Small intestine (tissue), 16 donors: ENCODE measurements at places on chromosomes 2 and 18.
A peak's percentile ranks its signal among the peaks of the same experiment; 100 is the strongest.

DNA sequence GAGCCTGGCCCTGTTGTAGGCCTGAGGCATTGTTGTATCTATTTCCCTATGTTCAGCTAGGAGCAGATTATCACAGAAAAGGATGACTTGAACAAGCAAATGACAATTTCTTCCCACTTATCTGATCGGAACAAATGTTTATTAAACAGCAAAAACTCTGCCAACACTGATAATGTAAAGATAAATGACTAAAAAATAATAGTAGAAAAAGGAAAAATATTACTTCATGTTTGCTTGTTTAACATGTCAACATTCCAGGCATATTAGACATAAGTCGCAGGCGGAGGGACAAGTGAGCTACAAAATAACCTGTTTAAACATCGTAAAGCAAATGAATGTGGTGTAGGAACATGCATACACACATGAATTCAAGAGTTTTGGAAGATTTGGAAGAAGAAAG, 257.9 kb downstream of the TMX3 start:
- no peak for DNase-seq

- no peak for DNase-seq
These were observed 108.9 kb downstream of the CLIP4 start for GRCh38 chr2:29223851-29224692.

- no peak for DNase-seq
These were observed 83.2 kb upstream of the BOD1L2 start for GRCh38 chr18:57063601-57064103.

- DNase-seq: no peak
These were observed 68.5 kb downstream of the MYO5B start for GRCh38 chr18:50126471-50126870.

DNA sequence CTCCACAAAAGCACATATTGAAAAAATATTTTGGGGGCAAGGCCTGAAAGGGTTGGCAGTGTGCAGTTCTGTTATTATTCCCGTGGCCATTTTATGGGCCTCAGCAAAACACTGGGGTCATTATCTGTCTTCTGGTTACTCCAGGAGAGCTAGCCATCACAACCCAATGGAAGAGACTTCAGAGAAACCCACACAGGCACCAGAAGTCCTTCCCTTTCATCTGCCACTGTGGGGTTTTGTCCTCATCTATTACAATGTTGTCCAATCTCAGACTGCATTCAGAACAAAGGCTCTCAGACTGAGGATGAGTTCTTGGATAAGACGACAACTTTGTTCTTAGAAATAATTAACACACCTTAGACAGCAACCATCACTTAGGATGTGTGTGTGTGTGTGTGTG, 98.4 kb downstream of the PIEZO2 start:
- no peak for DNase-seq

DNA sequence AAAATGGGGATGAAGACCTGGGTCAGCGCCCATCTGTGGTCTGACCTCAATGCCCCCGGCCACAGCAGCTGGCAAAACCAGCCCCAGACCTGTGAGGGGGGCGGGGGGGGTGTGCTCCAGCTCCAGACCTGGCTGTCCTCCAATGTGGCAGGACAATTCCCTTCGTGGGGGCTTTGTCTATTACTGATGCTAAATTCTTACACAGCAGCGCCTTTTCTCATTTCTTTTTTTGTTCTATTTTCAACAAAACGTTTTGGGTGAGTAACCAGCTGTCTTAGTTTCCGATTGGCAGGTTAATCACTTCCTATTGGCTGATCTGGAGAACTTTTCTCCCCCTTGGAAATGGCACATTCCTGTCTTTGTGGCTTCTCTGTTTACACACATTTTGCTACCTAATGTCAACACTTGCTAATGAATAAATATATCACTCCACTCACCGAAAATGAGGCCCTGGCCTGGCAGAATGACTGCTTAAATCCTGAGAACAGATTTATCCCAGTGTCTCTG, 4.4 kb downstream of the SMAD7 start:
- no peak for DNase-seq

- DNase-seq: no peak
These were observed 107.4 kb upstream of the GLI2 start for GRCh38 chr2:120628248-120628647.

- DNase-seq: peak; percentile 91
These were observed 81.0 kb upstream of the PPM1B start for GRCh38 chr2:44087714-44088092.

GRCh38 chr2:186925514-186925913, 76.5 kb upstream of the ZSWIM2 start:
- DNase-seq: no peak

DNA sequence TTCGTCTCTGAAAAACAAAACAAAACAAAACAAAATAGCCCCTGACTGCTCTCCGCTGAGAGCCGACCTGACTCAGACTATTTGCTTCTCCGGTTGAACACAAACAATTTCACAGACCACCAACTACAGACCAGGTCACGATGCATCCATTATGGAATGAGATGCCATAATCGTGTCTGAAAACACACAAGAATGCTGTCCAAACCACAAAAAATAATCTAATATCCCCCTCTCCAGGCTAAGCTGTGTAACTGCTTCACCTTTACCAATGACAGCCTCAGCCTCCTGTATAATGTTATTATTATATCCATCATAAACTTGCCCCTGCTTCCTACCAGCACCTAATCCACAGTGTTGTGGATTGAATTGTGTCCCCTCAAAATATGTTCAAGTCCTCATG, 114.7 kb downstream of the DNAH6 start:
- peak; percentile 55 for DNase-seq

DNA sequence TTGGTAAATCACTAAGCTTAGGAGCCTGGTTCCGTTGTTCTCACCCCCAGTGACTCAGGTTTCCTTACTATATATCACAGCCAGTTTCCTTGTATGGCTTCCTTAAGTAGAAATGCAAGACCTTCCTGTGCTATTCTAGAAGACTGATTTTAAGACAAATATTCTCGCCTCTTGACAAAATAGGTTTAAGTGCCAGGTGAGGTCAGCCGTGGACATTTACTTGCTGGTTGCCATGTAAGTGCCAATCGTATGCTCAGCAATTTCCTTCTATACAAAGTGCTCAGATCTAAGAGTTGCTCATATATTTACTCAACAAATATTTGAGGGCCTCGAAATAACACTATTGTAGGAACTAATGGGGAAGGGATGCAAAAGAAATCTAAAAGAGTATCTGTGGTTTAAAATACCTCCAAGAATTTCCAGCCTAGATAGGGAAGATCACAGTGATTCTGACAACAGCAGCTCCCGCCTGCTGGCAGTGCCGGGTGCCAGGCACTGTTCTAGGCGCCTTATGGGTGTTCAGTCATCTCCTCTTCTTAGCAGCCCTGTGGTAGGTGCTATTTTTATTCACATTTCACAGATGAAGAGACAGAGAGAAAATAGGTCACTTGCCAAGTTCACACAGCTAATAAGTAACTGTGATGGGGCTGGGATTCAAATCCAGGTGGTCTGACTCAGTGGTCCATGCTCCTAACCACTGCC, 95.3 kb upstream of the B3GNT7 start:
- no peak for DNase-seq

DNA sequence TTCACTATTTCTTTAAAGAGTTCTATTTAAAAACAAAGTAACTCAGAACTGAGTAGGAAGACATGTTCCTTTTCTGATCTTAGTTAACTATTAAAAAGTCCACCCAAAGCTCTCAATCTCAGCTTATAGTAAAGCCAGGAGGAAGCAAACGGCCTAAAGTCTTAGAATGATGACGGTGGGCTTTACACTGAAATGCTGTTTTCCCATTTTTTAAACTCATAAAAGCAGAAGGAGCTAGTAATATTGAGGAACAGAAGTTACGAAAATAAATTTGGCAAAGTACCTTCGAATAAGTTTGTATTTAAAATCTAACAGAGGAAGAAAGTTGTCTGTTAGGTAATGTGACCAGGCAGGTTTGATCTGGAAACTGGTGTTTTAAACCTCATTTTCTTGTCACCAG, 111.1 kb downstream of the ZNF532 start:
- no peak for DNase-seq

GRCh38 chr2:62578803-62579640, 73.0 kb upstream of the TMEM17 start:
- DNase-seq: peak; percentile 18

DNA sequence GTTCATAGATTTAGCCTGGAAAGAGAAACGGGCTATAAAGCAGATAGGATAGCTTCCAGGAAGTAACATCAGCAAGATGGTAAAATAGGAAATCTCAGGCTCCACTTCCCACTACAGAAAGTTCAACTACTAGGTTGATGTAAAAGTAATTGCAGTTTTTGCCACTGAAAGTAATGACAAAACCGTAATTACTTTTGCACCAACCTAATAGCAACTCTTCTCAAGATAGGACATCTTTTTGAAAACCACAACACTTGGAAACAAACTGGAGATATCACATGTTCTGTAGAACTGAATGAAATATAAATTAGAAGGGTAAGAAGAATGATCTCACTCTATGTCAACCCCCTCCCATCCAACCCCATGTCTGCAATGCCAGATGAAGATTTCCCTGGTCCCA, 1154.3 kb downstream of the BCL11A start:
- no peak for DNase-seq

DNA sequence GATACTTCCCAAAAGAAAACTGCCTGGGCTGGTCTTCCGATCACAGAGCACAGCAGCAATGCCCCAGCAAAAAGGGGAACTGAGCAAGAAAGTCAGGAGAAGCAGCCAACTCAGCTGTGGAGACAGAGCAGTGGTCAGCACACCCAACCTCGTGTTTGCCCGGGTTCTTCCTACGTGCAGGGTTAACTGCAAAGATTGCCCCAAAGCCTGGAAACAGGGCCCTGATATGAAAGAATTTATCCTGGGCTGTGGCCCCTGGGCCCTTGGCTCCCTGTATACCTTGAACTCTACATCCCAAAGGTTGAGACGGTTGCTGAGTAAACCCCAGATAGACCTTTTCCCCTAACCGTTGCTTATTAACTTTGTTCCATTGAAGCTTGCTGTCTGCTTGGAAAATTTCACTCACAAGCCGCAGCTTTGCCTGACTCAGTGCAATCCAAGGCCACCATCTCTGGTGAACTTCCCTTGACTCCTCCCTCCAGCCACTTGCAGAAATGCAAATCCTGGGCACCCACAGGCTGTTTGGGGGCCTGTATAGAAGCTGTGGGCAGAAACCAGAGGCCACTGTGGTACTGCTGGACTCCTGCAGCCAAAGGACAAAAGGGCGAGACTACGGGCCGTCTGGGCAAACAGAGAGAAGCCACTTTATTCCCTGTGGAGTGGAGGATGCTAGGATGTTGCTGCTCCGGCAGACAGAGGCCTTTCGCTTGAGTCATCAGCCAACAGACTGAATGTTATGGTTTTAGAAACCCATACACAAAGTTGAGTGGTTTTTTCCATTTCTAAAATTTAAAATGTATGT, 18.2 kb downstream of the NRP2 start:
- DNase-seq: peak; percentile 69

GRCh38 chr2:64587561-64587960, 63.4 kb downstream of the AFTPH start:
- no peak for DNase-seq

DNA sequence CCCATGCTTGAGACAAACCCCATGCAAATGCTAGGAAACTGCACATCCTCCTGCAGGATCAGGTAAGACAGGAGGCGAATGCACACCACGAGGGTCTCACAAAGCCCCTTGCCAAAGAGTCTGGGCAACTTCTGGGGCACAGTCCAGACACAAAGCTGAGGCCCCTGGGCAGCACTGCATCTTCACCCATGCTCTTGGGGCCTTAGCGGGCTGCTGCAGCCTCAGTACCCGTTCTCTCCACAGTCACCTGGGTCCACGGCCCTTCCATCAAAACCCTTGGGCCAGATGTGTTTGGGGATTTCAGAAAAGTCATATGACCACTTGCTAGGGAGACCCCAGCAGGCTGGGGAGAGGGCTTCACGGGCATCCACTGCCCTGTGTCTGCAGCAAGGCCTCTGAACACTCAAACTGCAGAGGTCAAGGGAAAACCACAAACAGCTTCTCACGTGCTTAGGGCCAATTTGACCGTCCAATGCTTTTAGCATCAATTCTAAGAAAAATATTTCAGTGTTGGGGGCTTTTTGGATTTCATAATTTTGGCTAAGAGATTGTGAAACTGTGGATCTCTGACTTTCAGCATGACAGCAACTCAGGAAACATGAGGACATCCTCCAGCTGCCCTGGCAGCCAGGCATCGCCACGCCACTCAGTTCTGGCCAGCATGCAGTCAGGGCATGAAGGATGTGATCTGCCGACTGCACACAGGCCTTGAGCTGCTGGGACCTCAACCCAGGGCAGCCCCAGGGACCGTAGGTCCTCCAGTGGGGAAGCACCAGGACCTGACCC, 20.0 kb downstream of the PASK start:
- no peak for DNase-seq
